ENCODE measurements at places on chromosomes 2 and 18. TPM values are rescaled to one million over a fixed set of nuclear protein-coding genes. Genes with fewer than 3 reads are reported as not detected.
A peak's percentile ranks its signal among the peaks of the same experiment; 100 is the strongest.

DNA sequence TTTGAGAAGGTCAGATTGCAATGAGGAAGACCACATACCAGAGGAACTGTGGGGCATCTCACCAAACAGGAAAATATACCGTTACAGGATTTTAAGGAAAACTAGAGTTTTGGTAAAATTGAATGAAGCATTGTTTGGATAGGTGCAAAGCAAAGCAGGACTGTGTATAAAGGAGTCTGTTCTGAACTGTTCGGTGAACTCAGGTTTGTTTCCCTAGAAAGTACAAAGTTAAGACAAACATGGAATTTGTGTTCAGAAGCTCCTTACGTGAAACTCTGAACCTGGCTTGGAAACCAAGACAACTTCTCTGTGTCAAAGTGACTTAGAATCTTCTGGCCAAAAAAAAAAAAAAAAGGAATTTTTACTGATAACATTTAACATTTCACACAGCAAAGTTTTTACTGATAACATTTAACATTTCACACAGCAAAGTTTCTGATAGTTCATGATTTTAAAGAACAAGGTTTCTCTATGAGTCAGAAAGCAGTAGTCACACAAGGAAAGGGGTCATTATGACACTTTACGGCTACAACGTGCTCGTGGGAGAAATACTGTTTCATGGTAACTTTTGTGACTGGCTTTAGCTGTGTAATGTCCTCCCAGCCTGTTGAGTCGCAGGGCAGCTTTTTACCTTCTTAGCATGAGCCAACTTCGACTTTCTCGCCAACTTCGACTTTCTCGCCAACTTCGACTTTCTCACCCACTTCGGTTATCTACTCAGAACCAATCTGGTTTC lies 21.2 kb upstream of the TET3 start:
- DNase-seq: no peak

Gene SRD5A2
- not detected for total RNA-seq

- DNase-seq: no peak
Observed at GRCh38 chr18:59768409-59768808, 71.2 kb upstream of the CCBE1 start.

DNA sequence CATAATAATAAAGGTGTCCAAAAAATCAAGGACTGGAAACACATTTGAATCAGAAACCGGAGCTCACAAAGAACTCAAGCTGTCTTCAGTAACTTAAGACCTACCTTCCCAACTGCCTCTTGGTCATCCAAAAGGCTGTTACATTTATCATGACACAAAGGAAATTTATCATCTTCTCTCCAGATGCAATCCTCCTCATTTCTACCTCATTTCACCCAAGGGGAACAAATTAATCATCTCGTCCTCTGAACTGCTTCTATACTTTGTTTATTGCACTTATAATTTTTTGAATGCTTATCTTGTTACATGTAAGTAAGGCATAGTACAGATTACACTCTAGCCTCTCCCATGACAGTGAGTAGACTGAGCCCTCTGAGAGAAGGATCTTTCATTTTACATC lies 105.1 kb upstream of the RGPD4 start:
- no peak for DNase-seq

- DNase-seq: no peak
Observed at GRCh38 chr2:68770271-68771111, 35.9 kb downstream of the ARHGAP25 start.

Gene MAL
- total RNA-seq: not detected

GRCh38 chr2:97907369-97908100 lies 88.2 kb downstream of the TMEM131 start:
- no peak for DNase-seq

DNA sequence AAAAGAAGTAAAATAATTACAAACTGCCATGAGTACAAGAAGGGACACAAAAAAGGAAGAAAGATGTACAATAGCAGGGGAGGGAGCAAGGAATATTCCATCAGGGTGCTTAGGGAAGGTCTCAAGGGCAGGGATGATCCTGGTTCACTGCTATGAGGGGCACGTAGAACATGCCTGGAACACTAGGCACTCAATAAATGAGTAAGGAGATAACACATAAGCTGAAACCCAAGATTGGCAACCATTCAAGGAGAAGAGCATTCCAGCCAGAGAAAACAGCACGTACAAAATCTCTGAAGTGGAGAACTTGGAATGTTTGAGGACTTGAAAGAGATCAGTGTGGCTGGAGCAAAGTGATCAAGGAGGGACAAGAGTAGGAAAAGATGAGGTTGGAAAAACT lies 103.2 kb downstream of the FAM161A start:
- peak; percentile 24 for DNase-seq

- DNase-seq: peak; percentile 73
Observed at GRCh38 chr2:112021781-112022231, 33.3 kb upstream of the TMEM87B start.

GRCh38 chr2:109427661-109428091 lies 186.1 kb downstream of the SEPTIN10 start:
- DNase-seq: no peak

- no peak for DNase-seq
Observed at GRCh38 chr2:54638103-54638502, 85.4 kb upstream of the EML6 start.

- no peak for DNase-seq
Observed at GRCh38 chr2:122179492-122180165, 424.2 kb downstream of the TSN start.

Gene SDC1
- total RNA-seq: 28.8 TPM

Gene ITGB6
- 0.10 TPM for total RNA-seq

- DNase-seq: no peak
Observed at GRCh38 chr2:165827921-165828276, 33.9 kb upstream of the GALNT3 start.

GRCh38 chr2:156505696-156506095 lies 69.5 kb downstream of the GPD2 start:
- DNase-seq: no peak

- no peak for DNase-seq
Observed at GRCh38 chr18:51194604-51195003, 2.9 kb downstream of the MEX3C start.

- DNase-seq: peak; percentile 36
Observed at GRCh38 chr18:46711444-46711863, 45.4 kb downstream of the ST8SIA5 start.

Gene VIT
- 2.9 TPM for total RNA-seq

DNA sequence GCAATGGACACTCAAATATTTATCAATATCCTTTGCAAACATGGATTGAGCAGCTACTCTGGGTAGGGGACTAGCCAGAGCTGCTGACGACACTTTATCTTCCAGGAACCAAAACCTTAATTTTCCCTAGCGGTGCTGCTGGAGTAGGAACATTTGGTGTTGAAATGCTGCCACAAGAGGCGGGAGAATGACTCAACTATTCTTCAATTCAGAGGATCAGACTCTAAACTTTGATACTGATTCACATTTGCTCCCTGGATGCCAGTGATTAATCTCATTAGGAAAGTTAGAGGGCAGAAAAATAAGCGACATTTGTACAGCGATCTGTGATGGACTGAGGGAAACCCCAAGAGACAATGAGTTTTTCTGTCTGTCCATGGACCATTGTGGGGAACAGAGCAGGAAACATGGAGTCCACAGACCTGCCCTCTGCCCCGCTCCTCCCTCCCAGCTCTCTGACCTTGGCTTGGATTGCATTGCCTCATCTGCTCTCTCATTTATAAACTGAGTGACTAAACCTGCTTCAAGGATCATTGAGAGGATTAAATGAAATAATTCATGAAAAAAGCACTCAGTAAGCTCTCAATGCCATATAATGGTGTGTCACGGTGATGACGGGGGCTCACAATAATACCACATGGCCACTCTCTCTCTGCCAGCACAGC lies 12.6 kb upstream of the EPB41L3 start:
- DNase-seq: peak; percentile 26

Gene PROM2
- total RNA-seq: 2.4 TPM

DNA sequence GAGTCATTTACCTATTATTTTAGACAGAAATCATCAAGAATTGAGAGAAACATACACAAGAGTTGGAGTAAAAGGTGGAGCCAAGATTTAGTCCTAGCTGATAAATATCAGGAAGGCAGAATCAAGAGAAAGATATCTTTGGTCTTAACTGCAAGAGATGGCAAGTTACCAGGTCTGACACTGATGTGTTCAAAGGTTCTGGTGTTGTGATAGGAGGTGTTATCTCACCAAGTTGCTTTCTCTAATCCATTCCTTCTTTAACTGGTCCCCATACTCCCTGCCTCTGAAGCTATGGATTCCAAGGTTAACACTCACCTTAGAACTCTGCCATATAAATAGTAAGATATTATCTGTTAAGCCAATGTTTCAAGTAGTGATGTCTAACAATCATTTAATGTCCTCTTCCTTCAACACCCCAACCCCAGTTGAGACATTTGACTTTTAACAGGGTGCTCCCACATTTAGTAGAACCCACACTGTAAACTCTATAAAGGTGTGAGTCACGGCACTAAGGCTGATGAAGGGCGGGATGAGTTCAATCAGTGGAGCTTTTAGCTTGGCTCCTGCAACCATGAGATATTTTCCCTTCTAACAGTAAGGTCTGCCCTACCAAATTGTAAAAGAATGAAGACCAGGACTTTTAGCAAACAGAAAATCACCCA lies 333.7 kb downstream of the RND3 start:
- DNase-seq: no peak

DNA sequence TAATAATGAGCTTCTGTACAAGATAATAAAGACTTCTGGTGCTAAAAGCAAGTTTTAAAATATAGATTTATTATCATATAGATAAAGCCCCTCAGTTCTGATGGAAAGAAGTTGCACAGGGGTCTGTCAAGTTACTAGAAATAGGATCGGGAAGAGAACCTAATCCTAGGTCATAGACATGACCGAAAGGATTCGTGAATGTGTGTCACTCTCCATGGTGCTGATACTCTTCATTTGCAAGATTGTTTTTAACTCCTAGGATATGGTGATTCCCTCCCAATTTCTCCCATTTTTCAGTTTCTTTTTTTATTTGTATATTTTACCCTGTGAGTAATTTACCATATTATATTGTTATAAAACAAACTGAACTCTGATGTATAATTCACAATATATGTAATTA lies 58.9 kb upstream of the CTNNA2 start:
- no peak for DNase-seq

Gene FER1L5
- not detected for total RNA-seq

Gene CRACDL
- total RNA-seq: not detected

DNA sequence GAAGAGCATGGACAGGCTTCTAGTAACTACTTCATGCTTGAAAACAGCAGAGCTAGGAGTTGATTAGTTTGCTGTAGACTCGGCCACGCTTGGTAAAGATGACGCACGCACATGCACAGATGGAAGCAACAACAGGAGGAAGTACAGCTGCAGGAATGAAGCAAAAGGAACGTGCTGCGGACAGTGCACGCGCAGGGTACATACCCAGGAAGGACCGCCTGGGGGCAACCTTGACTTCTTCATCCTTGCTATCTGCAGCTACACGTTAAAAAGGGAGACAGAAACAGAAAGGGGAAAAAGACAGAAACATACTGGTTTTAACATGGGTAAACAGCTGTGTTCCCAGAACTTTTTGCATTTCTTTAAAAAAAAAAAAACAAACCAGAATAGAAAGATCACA lies 17.7 kb downstream of the SLC66A2 start:
- no peak for DNase-seq

GRCh38 chr18:48607056-48607984 lies 68.5 kb downstream of the CTIF start:
- DNase-seq: peak; percentile 89

GRCh38 chr2:219017201-219017931 lies 23.9 kb downstream of the CFAP65 start:
- DNase-seq: no peak

DNA sequence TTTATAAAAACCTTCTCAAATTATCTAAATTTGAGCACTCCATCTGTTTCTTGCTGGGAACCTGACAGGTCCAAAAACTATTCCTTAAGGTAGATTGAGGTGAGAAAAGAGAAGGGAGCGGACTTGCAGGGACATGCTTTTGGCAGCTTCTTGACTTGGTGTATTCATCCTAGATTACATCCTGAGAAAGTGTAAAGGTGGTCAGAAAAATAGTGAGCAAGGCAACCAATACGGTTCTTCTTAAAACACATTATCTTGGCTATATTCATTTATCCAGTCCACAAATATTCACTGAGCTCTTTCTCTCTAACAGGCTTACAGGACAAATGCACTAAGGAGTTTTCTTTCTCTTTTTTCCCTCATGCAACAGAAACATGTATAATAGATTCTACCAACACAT lies 230.0 kb downstream of the LRP1B start:
- no peak for DNase-seq

Gene TCF7L1
- 0.39 TPM for total RNA-seq

DNA sequence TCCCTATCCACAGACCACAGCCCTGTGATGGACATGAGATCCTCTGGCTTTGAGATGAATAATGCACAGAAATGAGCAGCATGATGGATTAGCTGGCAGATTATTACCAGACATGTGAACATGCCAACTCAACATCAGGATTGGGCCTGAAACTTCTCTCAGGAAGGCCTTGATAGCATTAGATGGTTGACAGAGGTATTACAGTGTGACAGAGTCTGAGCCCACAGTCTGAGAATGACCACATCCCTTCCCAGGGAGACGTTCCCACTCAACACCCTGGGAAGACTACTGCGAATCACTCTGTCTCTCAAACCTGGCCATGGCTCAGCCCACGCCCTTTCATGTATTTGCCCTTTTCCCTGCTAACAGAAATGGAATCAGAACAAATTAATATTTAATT lies 66.9 kb downstream of the BCL11A start:
- no peak for DNase-seq

- DNase-seq: peak; percentile 83
Observed at GRCh38 chr2:237920673-237921072, 46.1 kb upstream of the UBE2F start.

- no peak for DNase-seq
Observed at GRCh38 chr2:77479395-77479794, 42.8 kb downstream of the LRRTM4 start.

Gene UGT1A10
- total RNA-seq: not detected

DNA sequence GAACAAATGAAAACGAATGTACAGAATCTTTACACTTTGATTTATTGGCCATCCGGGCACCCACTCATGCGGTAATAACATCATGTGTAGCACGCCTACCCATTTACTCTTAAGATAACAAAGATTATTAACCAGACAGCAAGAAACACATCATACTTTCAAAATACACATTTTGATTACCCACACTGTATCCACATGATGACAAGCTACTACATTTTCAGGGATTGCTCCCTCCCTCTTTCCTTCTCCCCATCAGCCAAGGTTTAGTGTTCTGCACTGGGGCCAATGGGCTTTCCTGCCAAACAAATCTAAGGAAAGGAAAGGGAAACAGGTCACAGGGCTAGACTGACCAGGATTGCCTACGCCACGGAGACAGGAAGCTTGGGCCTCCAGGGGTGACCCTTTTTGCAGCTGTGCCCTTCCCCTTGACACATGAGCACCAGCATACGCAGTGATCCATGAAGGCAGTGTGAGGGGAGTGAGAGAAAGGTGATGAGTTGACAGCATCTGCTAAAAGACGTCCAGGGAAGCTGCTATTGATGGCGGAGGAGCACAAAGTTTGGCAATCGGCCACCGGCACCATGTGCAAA lies 76.5 kb downstream of the ZNF521 start:
- no peak for DNase-seq

GRCh38 chr2:42918671-42919318 lies 126.4 kb upstream of the HAAO start:
- no peak for DNase-seq
